ENCODE measurements at places on chromosomes 12 and 14.

DNA sequence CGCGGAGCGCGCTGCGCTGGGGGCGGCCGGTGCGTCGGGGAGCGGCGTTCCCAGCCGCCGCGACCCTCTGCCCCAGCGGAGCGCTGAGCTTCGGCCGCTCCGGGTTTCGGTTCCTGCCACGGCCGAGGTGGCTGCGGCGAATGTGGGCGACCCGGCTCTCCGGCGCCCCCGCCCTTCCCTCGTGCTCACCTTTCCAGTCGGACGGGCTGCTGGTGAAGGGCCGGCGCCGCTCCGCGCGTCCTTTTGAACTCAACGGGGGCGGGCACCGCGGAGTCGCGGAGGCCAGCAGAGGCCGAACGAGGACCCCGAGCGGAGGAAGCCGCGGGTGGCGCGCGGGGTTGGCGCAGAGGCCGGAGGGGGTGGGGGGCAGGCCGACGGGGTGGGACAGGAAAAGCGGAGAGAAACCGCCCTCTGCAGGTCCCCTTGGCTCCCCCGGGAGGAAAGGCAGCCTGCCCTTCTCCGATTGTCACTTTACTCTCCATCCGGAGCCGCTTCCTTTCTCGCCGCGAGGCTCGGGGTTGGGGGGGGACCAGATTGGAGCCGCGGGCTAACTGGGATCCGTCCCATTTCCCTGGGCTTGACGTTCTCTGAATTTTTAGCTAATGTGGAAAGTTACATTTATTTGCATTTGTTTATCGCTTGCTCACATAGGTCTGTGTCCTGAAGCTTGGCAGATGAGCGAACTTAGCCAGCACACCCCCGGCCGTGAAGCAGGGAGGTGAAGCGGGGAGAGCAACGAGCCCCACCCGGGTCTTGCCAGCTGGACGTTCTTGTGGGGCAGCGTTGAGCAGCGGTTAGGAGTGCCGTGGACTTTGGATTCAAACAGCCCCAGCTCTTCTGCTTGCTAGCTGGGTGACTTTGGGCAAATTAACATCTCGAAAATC is at the start of gene SMAGP:
Gene SMAGP (minus strand): TSS at position 349 of the 884 bp plus-strand sequence. CDS start 1,137 bp downstream, outside the sequence.
- peak; percentile 36 for DNase-seq

- no peak for DNase-seq
Measured at GRCh38 chr12:113021500-113021899, 35.0 kb upstream of the DTX1 start.

DNA sequence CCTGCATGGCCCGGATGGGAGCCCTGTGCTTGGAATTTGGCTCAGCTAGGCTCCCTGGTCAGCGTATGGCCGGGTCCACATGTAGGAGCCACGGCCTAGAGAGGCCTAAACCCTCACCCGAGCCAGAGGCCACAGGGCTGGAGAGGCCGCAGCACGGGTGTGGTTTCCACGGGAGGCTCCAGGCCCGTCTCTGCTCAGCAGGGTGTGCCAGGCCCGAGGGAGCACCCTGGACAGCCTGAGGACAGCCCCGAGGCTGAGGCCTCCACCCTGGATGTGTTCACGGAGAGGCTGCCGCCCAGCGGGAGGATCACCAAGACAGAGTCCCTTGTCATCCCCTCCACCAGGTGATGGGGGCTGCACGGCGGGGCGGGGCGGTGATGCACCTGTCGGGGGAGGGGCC is 17.6 kb upstream of the TEX22 start:
- no peak for DNase-seq

GRCh38 chr12:60096727-60097126 is 500.9 kb downstream of the SLC16A7 start:
- no peak for DNase-seq

- DNase-seq = no peak
Measured at GRCh38 chr12:57150400-57151000, 3.1 kb upstream of the LRP1-AS start.

- no peak for DNase-seq
Measured at GRCh38 chr14:54610051-54610977, 43.4 kb downstream of the SAMD4A start.

- no peak for DNase-seq
Measured at GRCh38 chr12:68106660-68107059, 52.9 kb downstream of the IFNG start.

DNA sequence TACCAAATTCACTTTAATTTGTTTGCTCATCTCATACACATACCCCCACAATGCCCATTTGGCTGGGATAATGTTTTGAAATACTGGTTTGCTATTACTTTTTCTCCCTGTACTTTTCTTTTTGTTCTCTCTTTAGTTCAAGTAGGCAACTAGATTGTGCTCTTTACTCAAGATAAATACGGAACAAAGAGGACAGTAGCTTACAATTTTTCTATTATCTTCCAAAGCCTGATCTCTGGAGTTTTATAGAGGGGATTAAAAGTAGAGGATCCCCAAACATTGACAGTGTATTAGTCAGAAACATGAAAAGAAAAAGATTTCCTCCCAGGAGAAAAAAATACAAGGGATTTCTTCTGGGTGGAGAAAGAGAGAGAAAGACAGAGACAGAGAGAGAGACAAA is 102.1 kb upstream of the FSCB start:
- DNase-seq = no peak

GRCh38 chr12:102197789-102198188 is at the start of gene PMCH:
PMCH (minus strand) TSS chr12:102197833; CDS start chr12:102197770, 63 bp downstream.
- no peak for DNase-seq

- DNase-seq = no peak
Measured at GRCh38 chr14:58977366-58977765, 211.1 kb upstream of the DAAM1 start.

- no peak for DNase-seq
Measured at GRCh38 chr14:53950031-53950793, 6.4 kb downstream of the BMP4 start.

- DNase-seq = no peak
Measured at GRCh38 chr12:106729611-106730010, 44.9 kb upstream of the RIC8B start.

DNA sequence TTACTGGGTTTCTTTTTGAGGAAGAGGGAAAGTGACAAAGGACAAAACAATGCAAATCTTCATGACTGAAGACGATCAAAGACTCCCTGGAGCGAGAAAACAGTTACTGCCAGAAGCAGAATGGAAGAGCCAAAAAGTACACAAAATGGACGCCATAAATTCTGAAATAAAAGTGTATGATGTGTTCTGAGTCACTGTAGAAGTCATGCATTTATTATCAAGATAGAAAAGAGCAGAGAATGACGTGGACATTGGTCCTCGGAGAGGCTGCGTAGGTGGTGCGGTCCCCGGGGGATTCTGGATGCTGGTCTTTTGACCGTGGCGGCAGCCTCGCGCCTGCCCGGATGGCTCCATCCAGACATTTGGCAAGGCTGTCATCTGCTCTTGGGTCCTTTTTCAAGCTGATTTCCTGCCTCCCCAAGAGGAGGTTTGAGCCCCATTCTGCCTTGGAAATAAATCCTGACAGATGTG is 52.8 kb downstream of the C14orf132 start:
- no peak for DNase-seq

DNA sequence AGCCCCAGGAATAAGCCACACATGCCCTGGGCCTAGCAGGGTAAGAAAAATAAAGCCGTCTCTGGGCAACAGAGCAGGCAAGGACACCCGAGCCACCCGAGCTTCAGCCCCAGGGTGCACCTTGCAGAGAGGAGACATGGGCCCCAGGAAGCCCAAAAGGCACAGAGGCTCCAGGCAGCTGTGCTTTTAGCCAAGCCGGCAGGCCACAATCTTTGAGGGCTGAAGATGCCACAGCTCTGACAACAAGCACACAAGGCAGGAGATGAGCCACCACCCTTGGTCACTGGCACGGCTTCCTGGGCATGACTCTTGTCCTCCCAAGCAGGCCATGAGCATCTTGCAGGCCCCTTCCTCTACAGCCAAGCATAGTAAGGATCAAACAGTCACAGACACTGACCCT is 86.3 kb downstream of the ITPK1 start:
- DNase-seq = no peak

- no peak for DNase-seq
Measured at GRCh38 chr12:122228092-122228491, 2.2 kb upstream of the DIABLO start.

DNA sequence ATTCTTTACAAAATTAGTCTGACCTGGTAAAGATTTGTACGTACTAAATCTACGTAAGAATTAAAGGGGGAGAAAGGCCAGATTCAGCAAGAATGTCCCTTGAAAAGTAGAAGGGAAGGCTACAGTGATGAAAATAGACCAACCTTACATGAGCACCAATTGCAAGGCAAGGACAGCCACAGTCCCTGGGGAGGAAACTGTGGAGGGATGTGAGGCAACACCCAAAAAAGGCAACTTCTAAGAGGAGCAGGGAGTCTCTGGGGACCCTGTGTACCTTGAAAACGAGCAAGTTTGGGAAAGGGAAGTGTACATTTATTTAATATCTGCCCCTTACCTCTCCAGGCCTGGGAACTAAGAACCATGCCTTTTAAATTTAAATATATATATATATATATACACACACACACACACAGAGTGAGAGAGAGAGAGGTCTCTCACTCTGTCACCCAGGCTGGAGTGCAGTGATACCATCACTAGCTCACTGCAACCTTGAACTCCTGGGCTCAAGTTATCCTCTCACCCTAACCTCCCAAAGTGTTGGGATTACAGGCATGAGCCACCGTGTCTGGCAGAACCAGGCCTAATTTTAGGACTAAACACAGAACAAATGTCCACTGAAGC is 56.4 kb downstream of the TMCC3 start:
- DNase-seq = no peak

DNA sequence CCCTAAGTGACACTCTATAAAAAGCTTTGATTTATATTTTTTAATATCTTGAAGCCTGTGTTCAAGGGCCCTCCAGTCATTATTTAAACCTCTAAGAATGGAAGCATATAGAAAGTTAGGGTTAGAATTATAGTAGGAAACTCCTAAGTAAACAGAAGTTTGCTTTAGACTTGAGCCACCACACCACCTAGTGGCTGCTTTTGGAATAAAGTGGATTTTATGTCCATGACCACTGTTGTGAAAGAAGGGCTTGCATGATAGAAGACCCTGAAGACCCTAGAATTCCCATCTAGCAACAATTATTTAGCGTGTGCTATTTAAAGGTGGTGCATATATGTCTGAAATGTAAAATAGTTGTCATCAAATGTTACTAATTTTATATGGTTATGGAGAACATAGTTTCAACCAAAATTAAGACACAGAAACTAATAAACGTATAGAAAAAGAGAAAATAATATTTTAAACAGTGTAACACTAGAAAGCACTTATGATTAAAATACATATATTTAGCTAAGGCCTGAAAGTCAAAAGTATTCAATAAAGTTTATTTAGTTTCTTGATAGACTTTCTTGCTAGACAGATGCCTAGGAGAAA is 21.3 kb downstream of the LRRIQ1 start:
- peak; percentile 11 for DNase-seq

DNA sequence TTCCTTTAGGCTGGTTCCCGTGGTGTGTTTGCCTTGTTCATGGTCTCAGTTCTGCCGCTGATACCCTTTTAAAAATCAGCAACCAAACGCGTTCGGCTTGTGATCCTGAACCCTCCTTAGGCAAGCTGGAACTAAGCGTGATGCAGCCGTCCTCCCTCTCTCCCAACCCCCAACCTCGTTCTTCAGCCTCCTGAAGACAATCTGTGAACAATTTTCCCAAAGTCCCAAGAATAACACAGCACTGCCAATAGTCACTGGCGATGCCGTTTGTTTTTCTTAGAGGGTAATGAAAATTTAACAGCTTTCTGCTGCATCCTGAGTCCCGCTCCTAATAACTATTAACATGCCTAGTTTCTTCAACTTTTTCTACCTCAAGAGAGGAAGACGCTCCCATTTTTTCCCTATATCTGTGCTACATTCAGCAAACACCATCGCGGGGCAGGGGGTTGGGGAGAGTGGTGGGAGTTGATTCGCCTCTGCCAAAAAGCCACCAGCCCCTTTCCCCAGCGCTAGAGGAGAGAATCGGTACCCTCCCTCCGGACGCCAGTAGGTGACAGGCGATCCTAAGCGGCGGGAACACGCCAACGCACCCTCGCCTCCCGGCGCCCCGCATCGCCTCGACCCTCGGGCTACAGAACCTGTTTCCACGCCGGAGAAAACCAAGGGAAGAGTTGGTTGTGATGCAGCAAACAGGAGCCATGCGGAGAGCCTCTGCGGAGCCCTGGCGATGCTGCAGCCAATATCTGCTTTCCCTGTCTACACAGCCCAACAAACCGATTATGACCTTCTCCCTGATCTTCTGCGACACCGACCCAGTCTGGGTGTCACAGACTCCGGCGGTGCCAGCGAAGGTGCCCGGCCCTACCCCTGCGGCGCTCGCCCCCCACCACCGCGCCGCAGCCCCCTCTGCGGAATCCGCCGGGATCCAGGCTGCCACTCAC is 752 bp downstream of the PRICKLE1 start:
- DNase-seq = no peak

DNA sequence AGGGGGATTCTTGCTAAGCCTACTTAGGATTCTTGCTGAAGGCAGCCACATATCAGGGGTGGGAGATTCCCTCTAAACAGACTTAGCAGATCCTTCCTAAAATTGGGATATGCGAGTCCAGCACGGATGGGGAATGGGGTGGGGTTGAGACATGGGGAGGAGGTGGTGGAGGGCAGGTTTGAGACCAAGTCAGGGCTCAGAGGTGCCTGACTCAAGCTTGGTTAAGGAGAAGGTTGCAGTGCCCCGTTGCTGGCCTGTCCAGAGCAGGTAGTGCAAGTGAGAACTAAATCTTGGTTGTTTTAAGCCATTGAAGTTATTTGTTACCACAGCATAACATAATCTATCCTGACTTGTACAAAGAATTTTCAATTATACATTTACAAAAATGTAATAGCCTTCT is 359.7 kb downstream of the AACS start:
- no peak for DNase-seq

DNA sequence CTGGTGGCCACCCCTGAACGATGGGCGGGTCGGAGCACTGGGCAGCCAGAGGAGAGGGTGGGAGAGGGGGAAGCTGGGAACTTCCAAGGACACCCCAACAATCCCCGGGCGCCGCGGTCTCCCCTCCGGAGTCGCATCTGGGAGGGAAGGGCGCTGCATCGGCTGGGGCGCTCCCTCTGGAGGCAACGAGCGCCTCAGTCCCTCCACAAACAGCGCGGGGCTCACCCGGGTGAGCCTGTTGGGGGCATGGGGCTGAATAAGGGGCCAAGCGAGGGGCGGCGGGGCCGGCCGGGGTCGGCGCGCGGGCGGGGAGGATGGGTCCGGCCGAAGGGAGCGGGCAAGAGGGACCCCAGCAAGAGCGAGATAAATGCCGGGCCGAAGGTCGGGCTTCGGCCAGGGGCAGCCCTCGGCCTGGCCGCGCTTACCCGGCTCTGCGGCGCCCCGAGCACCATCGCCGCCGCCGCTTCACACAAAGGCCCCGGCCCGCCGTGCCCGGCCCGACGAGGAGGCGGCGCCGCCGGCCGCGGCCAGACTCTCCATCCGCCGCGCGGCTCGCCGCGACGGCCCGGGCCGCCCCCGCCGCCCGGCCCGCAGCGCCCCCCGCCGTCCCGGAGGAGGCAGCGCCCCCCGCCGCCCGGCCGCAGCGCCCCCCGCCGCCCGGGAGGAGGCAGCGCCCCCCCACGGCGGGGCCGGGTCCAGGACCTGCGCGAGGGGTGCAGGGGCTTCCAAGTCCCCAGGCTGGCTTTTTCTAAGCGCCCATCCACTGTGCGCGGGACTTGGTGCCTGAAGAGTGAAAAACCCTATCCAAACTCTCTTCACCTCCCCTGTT is at the start of gene ZBTB39:
Gene ZBTB39 (minus strand): TSS at position 567 of the 829 bp plus-strand sequence. CDS start 1,629 bp downstream, outside the sequence.
- DNase-seq = peak; percentile 42

- DNase-seq = peak; percentile 32
Measured at GRCh38 chr14:49972131-49972671, 79.3 kb downstream of the ARF6 start.

Data from COR-L47 (cell line).